CD4-positive, alpha-beta T cell treated with Interferon alpha-2 for 1 hour (primary cell): ENCODE measurements at places on chromosomes 7 and 10.

DNA sequence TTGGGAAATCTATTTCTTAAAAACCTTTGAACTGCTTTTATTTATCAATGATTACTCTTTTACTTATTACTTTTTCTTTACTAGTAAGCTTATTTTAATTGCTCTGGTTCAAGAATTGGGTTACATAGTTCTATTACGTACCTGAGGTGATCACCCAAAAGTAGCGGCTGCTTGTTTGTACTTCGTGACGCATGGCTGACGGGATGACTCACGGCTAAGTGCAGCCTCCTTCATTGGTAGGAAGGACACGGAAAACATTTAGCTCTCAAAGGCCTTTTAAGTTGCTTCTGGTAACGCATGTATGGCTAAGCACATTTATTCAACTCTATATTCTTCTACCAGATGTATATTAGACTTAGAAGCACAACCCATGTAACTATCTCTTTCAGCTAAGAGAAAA is 285.8 kb upstream of the SP4 start:
- DNase-seq = no peak

DNA sequence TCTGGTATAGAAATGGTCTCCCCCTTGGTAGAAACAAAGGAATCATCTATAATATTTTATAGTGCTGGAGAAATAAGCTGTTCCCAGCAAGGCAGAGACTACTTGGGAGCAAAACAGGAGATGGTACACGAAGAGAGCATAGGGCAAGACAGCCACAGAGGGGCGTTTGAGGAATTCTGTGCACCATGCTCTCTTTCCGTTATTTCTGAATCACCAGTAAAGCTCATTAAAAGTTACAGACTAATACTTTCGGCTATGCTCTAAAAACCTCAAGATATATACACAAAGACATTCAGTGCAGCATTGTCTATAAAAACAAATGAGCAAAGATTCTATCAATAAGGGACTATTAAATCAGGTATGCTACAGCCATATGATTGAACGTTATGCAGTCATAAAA is 68.5 kb upstream of the FHIP2A start:
- no peak for DNase-seq

DNA sequence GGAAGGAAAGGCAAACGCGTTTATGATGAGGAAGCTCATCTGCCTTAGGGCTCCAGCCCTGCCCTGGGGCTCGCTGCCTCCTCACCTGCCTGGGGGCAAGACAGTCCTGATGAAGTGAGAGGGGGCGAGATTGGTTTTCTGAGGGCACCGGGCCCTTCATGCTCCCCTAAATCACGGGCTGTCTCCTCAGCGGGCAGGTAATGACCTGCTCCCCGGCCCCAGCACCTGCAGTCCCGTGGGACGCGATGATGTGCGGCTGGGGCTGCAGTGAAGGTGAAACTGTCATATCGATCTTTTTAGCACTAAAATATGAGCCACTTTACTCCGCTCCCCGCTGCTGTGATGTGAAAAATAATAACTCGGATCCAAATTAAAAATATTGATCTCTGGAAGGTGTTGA is 120.2 kb downstream of the INPP5A start:
- DNase-seq = no peak

DNA sequence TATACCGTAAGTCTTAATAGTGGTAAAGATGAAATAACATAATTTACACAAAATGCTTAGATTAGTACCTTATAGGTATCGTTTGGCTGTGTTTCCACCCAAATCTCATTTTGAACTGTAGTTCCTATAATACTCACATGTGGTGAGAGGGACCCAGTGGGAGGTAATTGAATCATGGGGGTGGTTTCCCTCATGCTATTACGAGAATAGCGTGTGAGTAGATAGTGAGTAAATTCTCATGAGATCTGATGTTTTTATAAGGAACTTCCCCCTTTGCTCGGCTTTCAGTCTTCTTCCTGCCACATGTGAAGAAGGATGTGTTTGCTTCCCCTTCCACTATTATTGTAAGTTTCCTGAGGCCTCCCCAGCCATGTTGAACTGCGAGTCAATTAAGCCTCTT is 426.3 kb upstream of the POT1 start:
- no peak for DNase-seq

DNA sequence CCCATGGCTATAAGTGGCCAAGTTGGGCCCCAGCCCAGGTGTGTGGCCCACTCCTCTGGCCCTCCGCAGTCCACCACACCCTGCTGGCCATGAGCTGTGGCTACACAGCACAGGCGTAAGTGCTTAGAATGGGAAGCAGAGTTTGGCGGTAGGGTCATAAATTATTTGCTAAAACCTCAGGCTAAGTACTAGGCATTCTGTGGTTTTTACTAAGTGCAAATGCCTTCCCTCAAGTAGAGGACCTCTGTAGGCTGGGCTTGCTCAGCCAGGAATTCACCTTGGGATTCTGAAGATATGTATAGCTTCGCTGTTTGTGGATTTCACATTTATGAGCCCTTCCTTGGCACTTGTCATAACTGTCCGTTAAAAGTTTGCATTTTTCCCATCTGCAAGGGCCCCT is 44.8 kb upstream of the LOXL4 start:
- DNase-seq = no peak

DNA sequence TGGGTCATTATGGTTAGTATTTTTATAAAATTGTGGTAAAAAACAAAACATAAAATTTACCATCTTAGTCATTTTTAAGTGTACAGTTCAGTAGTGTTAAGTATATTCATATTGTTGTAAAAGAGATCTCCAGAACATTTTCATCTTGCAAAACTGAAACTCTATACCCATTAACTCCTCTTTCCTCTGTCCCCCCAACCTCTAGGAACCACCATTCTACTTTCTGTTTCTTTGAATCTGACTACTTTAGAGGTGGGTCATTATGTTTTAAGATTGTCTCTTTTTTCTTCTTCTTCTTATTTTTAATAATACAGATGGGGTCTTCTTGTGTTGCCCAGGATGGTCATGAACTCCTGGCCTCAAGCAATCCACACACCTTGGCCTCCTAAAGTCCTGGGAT is 84.1 kb downstream of the DOCK4 start:
- DNase-seq = no peak

DNA sequence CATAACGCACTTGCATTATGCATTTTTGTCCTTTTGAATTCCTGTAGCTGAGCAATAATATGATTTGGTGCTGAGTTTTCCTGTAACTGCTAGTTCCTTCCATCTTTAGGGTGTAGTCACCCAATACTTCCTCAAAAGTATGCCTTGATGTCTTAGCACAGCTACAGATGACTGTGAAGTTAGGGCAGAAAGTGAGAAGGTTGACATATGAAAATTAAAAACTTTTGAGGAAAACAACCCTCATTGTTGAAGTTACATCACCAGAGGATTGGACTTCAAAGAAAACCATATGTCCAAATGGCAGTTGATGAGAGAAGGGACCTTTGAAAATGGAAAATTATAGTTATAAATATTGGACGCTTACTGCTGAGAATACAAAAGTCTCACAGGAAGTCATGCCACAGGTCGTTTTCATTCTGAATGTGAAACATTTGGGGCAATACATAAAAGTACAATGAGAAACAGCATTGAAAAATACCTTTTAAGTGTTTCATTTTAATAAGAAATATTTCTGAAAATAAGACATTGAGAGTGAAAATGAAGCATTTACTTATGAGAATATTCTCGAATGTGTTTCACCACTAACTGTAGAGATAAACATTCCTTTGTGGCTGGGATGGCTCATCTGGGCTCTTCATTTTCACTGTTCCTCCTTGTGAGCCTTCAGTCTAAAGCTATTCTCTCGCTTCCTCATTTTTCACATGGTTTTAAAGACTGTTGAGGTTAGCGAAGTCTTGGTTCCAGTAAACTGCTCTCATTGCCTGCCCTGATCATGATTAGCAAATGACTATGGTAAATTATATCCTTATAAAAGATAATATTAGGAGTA is 61.4 kb upstream of the NME8 start:
- DNase-seq = no peak

DNA sequence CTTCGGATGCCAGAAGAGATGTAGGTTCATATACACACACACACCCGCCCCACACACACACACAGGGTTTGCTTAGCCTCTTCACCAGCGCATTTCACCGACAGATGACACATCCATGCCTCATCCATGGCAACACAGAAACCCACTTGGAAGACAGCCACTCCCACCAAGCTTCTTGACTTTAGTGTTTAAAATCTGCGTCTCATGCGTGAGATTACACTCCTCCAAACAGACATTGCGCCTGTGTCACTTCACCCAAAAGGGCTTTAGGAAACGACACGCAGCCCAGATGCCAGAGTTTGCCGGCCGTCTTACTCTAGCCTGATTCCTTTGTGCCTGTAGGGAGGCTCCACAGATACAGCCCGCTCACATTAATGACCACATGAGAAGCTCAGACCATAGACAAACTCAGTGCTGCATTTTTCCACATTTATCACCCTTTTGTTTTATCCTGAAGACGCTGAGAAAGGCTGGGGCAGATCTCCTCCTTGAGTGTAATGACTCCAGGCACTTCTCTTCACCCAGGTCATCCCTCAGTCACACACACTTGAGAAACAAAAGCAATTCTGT is 73.8 kb downstream of the DIP2C start:
- no peak for DNase-seq
